ENCODE measurements at places on chromosomes 5 and 9. TPM values are rescaled to one million over a fixed set of nuclear protein-coding genes. Genes with fewer than 3 reads are reported as not detected.

GRCh38 chr5:139647506-139648204 lies 494 bp upstream of the CXXC5 start:
- DNase-seq: no peak
- H3K4me1 ChIP-seq: peaks cover 22% of the 10 kb centered on the region
- no peak overlapping the region for H3K27ac ChIP-seq

GRCh38 chr5:39420482-39421145 lies 4.2 kb downstream of the DAB2 start:
- H3K4me3 ChIP-seq: peak overlapping the region; percentile 91
- H3K4me1 ChIP-seq: peaks cover 61% of the 10 kb centered on the region
- no peaks in the 10 kb centered on the region for H3K27me3 ChIP-seq
- peaks cover 35% of the 10 kb centered on the region for H3K36me3 ChIP-seq
- peak overlapping the region; percentile 96 for H3K27ac ChIP-seq

GRCh38 chr5:175202463-175203068 lies 241.4 kb downstream of the DRD1 start:
- no peaks in the 10 kb centered on the region for H3K27me3 ChIP-seq
- no peak overlapping the region for H3K27ac ChIP-seq
- DNase-seq: no peak
- peaks cover 3% of the 10 kb centered on the region for H3K4me1 ChIP-seq
- no peaks in the 10 kb centered on the region for H3K36me3 ChIP-seq

DNA sequence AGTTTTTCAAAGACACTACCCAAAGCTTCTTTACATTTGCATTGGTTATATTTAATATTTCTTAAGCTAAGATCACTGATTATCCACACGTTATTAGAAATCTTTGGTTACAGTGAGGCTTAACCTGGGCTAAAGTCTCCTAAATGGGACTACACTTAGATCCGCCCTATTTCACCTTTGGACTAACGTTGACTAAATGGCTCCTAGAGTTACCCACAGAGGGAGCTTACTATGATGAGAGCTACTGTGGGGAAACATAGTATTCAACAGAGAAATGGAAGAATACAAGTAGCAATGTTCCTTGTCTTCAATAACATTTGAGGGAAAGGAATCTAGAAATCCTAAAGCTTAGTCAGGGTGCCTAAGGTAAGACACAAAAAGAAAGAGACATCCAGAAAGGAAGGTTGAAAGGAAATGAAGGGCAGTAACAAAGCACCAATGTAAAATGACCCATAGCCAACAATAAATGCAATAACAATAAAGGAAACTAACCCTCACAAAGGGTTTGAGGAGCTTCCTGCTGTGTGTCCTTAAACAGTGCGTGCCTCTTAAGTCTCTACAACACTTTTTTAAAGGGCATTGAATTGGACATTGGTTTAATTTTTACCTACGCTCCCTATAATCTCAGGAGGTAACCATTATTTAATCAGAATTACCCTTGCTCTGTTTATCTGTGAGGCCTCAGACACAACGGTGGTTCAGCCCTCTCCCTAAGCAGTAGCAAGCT lies 217.1 kb downstream of the PJA2 start:
- no peaks in the 10 kb centered on the region for H3K36me3 ChIP-seq
- peaks cover 6% of the 10 kb centered on the region for H3K4me1 ChIP-seq

The DMRTA1 gene
- total RNA-seq: 4.3 TPM

DNA sequence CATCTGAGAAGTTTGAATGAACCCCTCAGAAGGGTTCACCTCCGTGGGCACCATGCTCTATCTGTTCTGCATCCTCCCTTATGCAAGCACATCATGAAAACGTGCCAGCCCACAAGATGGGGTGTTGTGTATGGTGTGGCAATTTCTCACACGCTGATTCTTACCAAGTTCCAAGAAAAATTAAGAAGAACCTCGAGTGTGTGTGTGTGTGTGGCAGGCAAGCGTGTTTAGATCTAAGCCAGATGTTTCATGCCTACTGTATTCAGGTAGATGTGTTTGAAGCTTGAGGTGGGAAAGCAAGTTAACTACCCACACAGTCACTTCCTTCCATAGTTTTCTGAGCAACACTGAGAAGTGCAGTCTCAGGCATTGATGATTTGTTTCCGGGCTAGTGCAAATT lies 77.7 kb upstream of the GNA14 start:
- peaks cover 6% of the 10 kb centered on the region for H3K4me1 ChIP-seq
- no peak overlapping the region for H3K4me3 ChIP-seq
- DNase-seq: no peak
- H3K27me3 ChIP-seq: no peaks in the 10 kb centered on the region

- no peaks in the 10 kb centered on the region for H3K27me3 ChIP-seq
- peak; percentile 61 for DNase-seq
- H3K4me1 ChIP-seq: peaks cover 24% of the 10 kb centered on the region
- H3K36me3 ChIP-seq: peaks cover 24% of the 10 kb centered on the region
- no peak overlapping the region for H3K4me3 ChIP-seq
Measured at GRCh38 chr5:179260324-179261070, 84.8 kb downstream of the ADAMTS2 start.

The PCDHB5 gene
- total RNA-seq: 2.9 TPM

DNA sequence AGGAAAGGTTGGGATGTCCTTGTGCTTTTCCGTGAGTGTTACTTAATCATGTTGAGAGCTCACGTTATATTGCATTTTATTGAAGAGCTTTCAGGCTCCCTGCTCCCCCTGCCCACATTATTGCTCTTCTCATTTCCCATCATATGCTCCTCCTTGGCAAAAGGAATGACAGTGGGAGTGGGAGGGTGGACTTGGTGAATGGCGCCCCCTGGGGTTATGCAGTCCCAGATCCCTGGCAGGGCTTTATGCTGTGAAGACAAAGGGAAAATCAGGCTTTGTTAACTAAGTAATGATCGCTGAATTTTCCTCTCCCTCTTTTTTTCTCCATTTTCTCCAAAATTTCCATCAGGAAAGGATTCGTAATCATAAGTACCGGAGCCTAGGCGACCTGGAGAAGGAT lies 166.6 kb downstream of the SMARCA2 start:
- no peaks in the 10 kb centered on the region for H3K4me1 ChIP-seq
- DNase-seq: no peak
- H3K36me3 ChIP-seq: peaks cover 11% of the 10 kb centered on the region
- no peak overlapping the region for H3K4me3 ChIP-seq
- no peak overlapping the region for H3K27ac ChIP-seq

- no peak overlapping the region for H3K27ac ChIP-seq
- H3K4me1 ChIP-seq: no peaks in the 10 kb centered on the region
- no peak for DNase-seq
- H3K4me3 ChIP-seq: no peak overlapping the region
Measured at GRCh38 chr9:28215536-28216299, 642.4 kb upstream of the C9orf72 start.

DNA sequence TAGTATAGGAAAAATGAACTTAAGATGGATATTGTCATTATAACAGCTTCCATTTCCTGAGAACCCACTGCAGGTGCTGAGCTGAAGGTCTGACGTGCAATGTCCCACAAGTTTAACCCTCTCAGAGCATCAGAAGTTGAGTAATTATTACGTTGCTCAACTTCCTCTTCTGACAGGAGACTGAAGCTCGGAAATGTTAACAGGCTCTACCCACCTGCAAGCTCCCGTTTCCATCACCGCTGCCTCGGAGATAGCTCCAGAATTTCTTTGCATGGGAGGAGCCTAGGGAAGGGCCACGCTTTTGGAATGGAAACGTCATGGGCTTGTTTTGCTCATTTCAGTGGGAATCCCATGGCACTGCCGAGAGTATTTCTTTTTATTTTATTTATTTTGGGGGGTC lies 1.0 kb upstream of the NTMT1 start:
- peak overlapping the region; percentile 95 for H3K27ac ChIP-seq
- no peaks in the 10 kb centered on the region for H3K27me3 ChIP-seq
- DNase-seq: no peak
- peaks cover 58% of the 10 kb centered on the region for H3K4me1 ChIP-seq
- H3K36me3 ChIP-seq: peaks cover under 1% of the 10 kb centered on the region

The POMT1 gene
- 33.9 TPM for total RNA-seq

GRCh38 chr5:178504340-178504960 lies 85.7 kb downstream of the COL23A1 start:
- H3K27me3 ChIP-seq: no peaks in the 10 kb centered on the region
- no peak overlapping the region for H3K27ac ChIP-seq
- no peaks in the 10 kb centered on the region for H3K36me3 ChIP-seq
- no peaks in the 10 kb centered on the region for H3K4me1 ChIP-seq

The LCN1 gene
- total RNA-seq: not detected

The KLF4 gene
- 34.7 TPM for total RNA-seq

The LCP2 gene
- total RNA-seq: not detected

The HCN1 gene
- not detected for total RNA-seq

The PCDHA6 gene
- 1.1 TPM for total RNA-seq

GRCh38 chr9:81562231-81563019 lies 126.9 kb downstream of the TLE1 start:
- H3K36me3 ChIP-seq: no peaks in the 10 kb centered on the region
- H3K4me3 ChIP-seq: no peak overlapping the region
- peak overlapping the region; percentile 31 for H3K27ac ChIP-seq
- DNase-seq: no peak
- no peaks in the 10 kb centered on the region for H3K27me3 ChIP-seq

DNA sequence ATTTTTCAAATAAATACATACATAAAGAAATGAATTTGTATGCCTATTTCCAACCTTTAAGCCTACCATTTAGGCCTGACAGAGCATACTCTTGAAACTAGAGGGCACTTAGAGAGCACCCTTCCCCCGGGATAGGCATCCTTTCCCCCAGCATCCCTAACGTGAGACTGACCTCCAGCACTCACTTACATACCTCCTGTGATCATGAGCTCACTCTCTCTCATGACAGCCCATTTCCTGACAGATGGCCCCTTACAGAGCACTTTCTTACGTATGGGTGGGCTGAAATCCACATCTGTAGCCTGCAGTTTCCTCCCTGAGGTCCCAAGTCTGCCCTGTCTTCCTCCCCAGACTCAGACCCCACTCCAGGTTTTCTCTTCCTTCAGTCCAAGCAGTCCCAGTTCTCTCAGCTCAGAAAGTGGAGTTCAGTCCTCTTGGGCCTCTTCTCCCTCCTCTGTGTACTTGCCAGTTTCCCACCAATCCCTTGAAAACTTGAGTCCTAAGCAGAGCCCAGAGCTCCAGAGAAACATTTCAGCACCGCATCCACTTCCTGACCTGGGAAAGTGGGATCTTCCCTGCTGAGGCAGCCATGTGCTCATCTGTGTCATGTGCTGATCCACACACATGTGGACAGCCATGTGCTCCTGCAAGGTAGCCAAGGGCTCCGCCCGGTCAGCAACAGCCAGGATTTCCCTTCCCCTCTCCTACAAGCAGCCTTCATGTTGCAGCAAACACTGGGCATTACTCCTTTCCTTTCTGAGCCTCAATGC lies 2.2 kb upstream of the CDX1 start:
- H3K27ac ChIP-seq: no peak overlapping the region
- H3K4me1 ChIP-seq: peaks cover 26% of the 10 kb centered on the region
- H3K4me3 ChIP-seq: no peak overlapping the region

DNA sequence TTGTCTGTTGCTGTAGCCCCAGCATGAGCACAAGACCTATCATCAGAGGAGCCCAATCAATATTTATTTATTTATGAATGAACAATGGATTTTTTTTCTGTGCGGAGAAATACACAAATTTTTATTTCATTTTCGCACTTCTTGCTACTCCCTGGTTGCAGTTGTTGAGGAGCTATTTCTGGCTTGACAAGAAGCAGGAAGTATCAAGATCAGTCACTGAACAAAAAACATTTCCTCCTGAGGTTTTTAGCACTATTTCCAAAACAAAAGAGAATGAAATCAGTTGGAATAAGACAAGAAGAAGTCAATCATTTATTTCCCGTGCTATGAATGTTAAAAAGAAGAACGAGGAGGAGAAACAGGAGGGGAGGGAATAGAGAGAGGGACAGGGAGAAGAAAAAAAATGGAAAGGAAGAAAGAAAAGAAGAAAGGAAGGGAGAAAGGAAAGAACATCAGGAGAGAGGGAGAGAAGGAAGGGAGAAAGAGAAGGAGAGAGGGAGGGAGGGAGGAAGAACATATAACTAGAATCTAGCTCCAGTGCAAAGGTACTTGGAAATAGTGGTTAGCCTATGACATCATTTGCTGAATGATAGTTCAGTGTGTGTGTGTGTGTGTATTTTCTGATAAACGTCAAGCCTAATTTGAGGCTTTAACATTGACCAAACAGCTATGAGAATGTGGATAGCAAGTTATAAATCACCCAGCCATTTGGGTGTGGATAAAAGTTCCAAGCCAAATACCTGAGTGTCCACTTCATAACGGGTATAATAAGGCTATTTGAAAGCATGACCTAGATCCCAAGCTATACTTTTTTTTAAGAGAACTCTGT lies 586.0 kb downstream of the EBF1 start:
- DNase-seq: no peak
- peaks cover 23% of the 10 kb centered on the region for H3K4me1 ChIP-seq
- H3K27me3 ChIP-seq: no peaks in the 10 kb centered on the region
- H3K36me3 ChIP-seq: no peaks in the 10 kb centered on the region
- H3K4me3 ChIP-seq: no peak overlapping the region

GRCh38 chr9:15867988-15868387 lies 315.1 kb downstream of the CCDC171 start:
- no peak overlapping the region for H3K4me3 ChIP-seq
- H3K27ac ChIP-seq: no peak overlapping the region
- no peaks in the 10 kb centered on the region for H3K27me3 ChIP-seq
- H3K36me3 ChIP-seq: no peaks in the 10 kb centered on the region

The ELOVL7 gene
- under 0.01 TPM for total RNA-seq

GRCh38 chr5:169978714-169979113 lies 1.6 kb downstream of the INSYN2B start:
- H3K27ac ChIP-seq: peak overlapping the region; percentile 78
- H3K36me3 ChIP-seq: no peaks in the 10 kb centered on the region
- H3K27me3 ChIP-seq: no peaks in the 10 kb centered on the region
- H3K4me3 ChIP-seq: peak overlapping the region; percentile 79

- no peaks in the 10 kb centered on the region for H3K4me1 ChIP-seq
- no peak for DNase-seq
- H3K27ac ChIP-seq: no peak overlapping the region
- no peak overlapping the region for H3K4me3 ChIP-seq
Measured at GRCh38 chr5:104652271-104652861, 1089.8 kb upstream of the NUDT12 start.

GRCh38 chr5:127683008-127683407 lies 20.2 kb upstream of the CCDC192 start:
- no peaks in the 10 kb centered on the region for H3K4me1 ChIP-seq
- H3K27ac ChIP-seq: no peak overlapping the region
- H3K36me3 ChIP-seq: no peaks in the 10 kb centered on the region
- H3K27me3 ChIP-seq: no peaks in the 10 kb centered on the region
- no peak overlapping the region for H3K4me3 ChIP-seq

- peaks cover 45% of the 10 kb centered on the region for H3K36me3 ChIP-seq
- no peaks in the 10 kb centered on the region for H3K27me3 ChIP-seq
- H3K4me3 ChIP-seq: no peak overlapping the region
- DNase-seq: no peak
Measured at GRCh38 chr9:133332381-133332730, 3.6 kb downstream of the SURF6 start.

The PPP3R2 gene
- total RNA-seq: not detected

Measured in osteoblast (primary cell).